ENCODE measurements at places on chromosomes 16 and 17. TPM values are rescaled to one million over a fixed set of nuclear protein-coding genes. Genes with fewer than 3 reads are reported as not detected.

The C17orf78 gene
- total RNA-seq, result not detected

The CCL1 gene
- total RNA-seq, result not detected

The CES1 gene
- not detected for total RNA-seq

The ABCC11 gene
- 0.29 TPM for total RNA-seq

The IRX5 gene
- 3.2 TPM for total RNA-seq

The KCNAB3 gene
- 2.1 TPM for total RNA-seq

The RUNDC1 gene
- total RNA-seq, result 13.5 TPM

The SEPTIN12 gene
- not detected for total RNA-seq

The OR3A2 gene
- not detected for total RNA-seq

The PDPK1 gene
- total RNA-seq, result 32.0 TPM

The ACSM3 gene
- 68.4 TPM for total RNA-seq

All from glomerular endothelial cell (primary cell).